Thoracic aorta (tissue), 2 donors: ENCODE measurements at places on chromosomes 2 and 18.
A peak's percentile ranks its signal among the peaks of the same experiment; 100 is the strongest.

DNA sequence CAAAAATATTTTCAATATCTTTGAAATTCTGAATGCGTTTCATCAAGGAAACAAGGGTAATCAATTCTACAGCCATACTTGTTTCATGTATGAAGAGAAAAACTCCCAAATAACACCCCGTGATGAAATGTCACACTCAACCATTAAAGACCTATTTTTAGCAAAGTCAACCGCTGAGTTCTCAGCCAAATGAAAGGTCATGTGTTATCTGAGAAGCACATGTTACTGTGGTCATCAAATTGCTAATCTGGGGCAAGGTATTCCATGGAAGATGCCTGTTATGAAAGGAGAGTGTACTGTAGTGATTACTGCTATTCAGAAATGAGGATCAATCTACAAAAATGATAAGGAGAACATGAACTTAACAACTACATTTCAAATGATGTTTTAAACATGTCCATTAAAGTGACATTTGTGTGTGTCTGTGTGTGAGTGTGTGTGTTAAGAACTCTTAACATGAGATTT lies 126.7 kb downstream of the BCL2 start:
- H3K27me3 ChIP-seq = no peaks in the 10 kb centered on the region
- peaks cover 12% of the 10 kb centered on the region for H3K4me1 ChIP-seq
- H3K27ac ChIP-seq = no peak overlapping the region
- no peak for DNase-seq
- H3K36me3 ChIP-seq = no peaks in the 10 kb centered on the region

DNA sequence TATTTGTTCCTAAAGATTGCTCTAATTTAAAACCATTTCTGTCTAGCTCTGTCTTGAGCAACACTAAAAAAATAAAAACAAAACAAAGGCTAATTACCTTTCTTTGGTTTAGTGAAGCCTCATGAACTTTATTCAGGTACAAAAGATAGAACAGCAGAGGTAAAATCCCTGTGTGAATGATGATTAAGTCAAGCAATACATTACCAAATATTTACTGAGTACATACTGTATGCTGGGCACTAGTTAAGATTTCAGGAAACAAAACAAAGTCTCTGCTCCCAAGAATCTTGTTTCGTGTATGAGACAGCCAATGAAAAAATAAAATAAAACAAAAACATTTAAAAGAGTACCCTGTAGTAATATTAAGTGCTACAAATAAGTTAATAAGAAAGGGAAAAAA lies 257.5 kb downstream of the RND3 start:
- H3K4me1 ChIP-seq = no peaks in the 10 kb centered on the region
- H3K27ac ChIP-seq = no peak overlapping the region
- H3K27me3 ChIP-seq = no peaks in the 10 kb centered on the region
- no peak for DNase-seq

DNA sequence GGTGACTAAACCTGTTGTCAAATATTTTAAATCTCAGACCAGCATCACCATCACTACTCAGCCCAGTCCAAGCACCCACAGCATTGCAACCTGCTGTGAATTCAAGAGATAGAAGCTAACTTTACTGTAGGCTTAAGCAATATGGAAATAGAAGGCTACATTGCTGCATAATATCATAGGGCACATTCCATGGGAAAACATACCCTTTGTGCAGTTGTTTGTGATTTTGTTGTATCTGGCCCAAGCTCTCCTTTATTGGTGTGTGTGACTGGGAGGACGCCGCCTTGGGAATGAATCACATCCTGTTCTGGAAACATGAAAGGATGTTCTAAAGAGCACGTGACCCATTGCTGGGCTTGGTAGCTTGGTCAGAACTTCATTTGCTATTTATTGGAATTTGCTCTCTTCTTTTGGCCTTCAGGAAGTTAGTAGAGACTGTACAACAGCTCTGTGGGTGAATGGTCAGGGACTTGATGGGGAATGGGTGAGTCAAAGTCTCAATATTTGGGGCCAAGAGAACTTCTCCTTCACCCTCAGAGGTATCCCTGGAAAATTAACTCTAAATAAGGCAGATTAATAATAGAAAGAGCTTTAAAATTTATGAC lies 106.8 kb upstream of the SERPINE2 start:
- H3K4me3 ChIP-seq = no peak overlapping the region
- no peaks in the 10 kb centered on the region for H3K36me3 ChIP-seq

DNA sequence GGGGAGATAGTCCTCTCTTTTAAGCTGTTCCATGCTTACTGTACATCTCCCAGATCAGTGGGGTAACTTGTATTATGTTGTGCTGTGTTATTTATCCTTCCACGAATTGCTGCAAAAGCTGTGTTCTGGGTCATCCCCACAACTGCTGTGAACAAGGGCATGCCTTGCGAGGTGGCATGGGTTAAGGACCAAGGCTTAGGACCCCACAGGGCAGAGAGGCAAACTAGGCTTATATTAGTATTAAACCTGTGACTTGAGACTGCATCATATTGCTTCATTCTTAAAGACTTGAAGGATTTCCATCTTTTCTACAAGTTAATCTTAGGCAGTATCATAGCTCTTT lies 19.9 kb downstream of the RND3 start:
- no peaks in the 10 kb centered on the region for H3K27me3 ChIP-seq
- peaks cover 18% of the 10 kb centered on the region for H3K36me3 ChIP-seq
- peak overlapping the region; percentile 41 for H3K4me3 ChIP-seq

- H3K4me1 ChIP-seq = peaks cover 27% of the 10 kb centered on the region
- peaks cover 8% of the 10 kb centered on the region for H3K27me3 ChIP-seq
- no peak for DNase-seq
Measured at GRCh38 chr2:192194265-192194865, 368 bp downstream of the TMEFF2 start.

- no peak overlapping the region for H3K4me3 ChIP-seq
- DNase-seq = no peak
- H3K4me1 ChIP-seq = peaks cover 2% of the 10 kb centered on the region
- H3K36me3 ChIP-seq = no peaks in the 10 kb centered on the region
Measured at GRCh38 chr2:164558450-164558849, 62.8 kb downstream of the GRB14 start.
